GM06990 (cell line): ENCODE measurements at places on chromosomes 2 and 18.

DNA sequence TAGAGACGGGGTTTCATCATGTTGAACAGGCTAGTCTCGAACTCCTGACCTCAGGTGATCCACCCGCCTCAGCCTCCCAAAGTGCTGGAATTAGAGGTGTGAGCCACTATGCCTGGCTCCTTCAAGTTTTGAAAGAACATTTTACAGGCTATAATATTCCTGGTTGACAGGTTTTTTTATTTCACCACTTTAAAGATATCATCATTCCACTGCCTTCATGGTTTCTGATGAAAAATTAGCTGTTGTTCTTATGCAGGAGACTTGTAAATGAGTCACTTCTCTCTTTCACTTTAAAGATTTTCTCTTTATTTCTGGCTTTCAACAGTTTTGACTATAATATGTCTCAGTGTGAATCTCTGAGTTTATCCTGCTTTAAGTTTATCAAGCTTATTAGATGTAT lies 7.9 kb upstream of the ARPC2 start:
- no peak for DNase-seq

DNA sequence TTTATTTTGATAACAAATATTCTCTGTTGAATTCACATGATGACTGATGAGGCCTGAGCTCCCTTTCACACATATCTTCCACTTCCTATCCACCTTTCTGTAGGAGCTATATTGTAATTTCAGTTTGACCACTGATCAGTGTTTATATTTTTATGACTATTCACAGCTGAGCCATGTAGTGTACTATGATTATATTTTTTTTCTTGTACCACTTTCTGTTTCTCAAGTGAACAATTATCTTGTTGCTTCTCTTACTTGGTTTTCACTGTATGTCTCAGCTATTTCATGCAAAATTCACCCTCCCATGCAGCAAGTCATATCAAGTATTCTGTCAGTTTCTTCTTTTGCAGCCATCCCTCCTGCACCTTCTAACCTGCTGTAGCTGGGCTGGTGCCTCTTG lies 78.4 kb downstream of the TMEM247 start:
- no peak for DNase-seq

GRCh38 chr2:118687698-118688097 lies 159.8 kb downstream of the EN1 start:
- no peak for DNase-seq

GRCh38 chr18:4781873-4782272 lies 326.8 kb upstream of the DLGAP1 start:
- DNase-seq: no peak

DNA sequence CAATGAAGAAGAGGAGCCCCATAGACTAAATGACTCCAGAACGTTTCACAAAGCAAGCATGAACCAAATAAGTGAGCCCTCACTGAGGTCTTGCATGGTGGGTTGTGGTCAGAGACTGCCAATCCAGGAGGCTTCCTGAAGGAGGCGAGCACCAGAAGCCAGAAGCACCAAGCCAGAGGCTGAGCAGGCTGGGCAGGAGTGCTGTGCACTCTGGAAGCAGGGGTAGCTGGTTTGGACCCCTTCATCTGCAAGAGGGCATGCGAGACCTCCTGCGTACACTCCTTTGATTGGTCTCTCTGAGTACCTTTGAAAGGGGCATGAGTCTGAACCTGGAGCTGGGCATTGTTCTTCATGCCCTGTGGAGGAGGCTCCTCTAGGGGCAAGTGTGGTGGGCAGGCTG lies 192.5 kb downstream of the HAUS1 start:
- no peak for DNase-seq

- no peak for DNase-seq
Measured at GRCh38 chr18:70031221-70031620, 83.5 kb upstream of the CD226 start.
